ENCODE measurements at places on chromosomes 4 and X.
A peak's percentile ranks its signal among the peaks of the same experiment; 100 is the strongest.

DNA sequence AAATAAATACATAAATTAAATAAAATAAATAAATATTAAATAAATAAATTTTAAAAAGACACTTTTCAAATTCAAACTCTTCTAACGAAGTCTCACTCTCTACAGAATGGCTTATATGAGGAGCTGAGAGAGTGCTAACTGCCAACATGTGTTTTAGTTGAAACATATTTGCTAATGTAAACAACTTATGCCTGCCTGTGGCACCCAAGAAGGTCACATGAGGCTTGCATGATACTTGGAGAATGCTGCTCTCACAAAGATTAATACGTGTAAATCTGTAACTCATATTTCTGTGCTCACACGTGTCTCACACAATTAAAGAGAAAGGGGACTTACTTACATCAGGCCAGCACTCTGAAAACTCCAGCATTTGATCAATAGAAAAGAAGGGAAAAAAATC is 43.2 kb upstream of the PITX2 start:
- DNase-seq = no peak

DNA sequence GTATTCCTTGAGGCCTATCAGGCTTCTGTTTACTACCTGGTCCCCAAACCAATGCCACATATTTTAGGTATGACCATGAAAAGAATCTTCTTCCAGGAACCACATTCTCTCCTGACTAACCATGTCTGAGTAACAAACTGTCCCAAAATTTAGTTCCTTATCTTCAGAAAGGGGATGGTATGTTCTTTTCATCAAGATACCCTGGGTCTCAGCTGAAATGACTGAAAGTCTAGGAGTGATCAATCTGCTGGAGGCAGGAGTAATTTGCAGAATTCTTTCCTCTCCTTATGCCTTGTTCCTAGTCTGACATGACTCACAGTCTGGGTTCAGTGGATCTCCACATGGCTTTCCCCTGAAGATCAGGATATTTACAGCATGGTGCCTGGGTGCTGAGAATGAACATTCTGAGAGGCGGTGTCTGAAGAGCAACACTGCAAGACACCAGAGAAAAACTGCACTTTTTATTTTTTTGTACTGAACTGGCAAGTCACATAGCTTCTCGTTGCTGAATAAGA is 665.5 kb downstream of the TLL1 start:
- DNase-seq = no peak

GRCh38 chrX:124435616-124436015 is 89.3 kb downstream of the SH2D1A start:
- DNase-seq = no peak

DNA sequence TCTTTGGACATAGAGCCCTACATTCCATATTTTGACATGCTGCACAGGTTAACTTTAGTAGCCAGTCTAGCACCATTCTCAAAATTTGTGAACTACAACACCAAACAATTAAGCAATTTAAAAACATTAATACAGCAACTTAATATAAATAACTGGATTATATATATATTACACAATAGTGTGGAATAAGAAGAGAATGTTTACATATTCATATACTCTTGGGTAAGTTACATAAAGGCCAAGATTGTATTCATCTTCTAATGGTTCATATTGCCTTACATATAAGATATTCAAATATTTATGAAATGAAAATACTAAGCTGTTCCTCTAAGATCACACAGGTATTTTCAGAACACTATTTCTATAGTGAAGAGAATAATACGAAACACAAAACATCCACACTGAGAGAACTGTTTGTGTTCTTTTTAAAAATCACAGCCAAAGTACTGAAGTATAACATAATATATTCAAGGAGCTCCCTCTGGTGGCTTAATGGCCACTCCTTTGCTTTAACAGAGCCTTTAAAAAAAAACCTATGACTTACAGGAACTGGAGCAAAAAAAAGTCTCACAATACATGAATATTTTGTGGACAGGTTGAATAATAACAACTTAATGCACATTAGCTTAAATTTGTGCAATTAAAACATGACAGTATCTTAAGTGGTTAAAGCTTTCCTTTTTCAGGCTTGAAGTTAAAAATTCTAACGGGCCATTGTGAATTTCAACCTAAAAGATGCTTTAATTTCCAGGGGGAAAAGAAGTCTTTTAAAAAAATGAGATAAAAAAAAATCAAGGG is 46.2 kb downstream of the NEK1 start:
- peak; percentile 4 for DNase-seq

GRCh38 chrX:84865113-84865512 is 138.6 kb upstream of the APOOL start:
- DNase-seq = no peak

- no peak for DNase-seq
Measured at GRCh38 chrX:122833230-122833629, 350.8 kb upstream of the GRIA3 start.

DNA sequence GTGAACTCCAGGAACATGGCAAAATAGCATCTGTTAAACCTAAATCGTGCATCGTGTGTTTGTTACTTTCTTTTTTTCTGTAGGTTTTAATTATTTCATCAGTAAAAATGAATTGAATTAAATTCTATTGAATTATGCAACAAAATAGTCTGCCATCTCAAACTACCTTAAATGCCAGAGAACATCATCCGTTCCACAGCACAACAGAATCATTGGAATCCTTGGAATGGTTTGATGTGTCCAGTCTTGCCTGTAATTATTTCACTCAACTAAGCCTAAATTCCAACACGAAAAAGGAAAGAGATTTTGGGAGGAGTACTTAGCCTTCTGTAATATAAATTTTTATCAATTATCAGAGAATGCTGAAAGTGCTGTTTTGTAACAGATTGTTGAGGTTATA is 17.1 kb upstream of the SLC7A11 start:
- no peak for DNase-seq

GRCh38 chrX:130878350-130879341 is 24.4 kb downstream of the ENOX2 start:
- no peak for DNase-seq

DNA sequence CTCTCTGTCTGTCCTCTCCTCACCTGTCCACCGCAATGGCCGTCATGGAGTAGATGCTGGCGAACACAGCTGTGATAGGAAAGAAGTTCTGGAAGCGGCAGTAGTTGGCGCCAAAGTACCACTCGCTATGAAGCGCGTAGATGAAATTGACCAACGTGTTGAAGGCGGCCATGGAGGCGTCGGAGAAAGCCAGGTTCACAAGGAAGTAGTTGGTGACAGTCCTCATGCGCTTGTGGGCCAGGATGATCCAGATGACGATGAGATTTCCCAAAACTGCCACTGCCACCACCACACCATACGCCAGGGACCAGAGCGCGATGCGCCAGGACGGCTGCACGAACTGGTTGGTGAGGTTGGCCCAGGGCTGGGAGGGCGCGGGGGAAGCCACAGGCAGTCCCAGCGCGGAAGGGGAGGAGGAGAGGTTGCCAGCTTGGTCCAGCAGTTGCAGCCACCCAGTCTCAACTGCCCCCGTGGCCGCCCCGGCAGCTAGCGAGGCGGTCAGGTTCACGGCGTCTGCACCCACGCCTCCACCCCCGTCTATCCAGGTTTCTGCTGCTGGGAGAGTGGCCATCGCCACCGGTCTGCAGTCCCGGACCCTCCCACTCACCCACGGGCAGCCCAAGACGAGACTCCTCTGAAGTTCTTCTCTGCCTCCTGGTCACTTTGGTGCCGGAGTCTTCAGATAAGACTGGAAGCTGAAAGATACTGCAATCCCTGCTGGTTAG is 518 bp downstream of the TACR3 start:
- DNase-seq = no peak

DNA sequence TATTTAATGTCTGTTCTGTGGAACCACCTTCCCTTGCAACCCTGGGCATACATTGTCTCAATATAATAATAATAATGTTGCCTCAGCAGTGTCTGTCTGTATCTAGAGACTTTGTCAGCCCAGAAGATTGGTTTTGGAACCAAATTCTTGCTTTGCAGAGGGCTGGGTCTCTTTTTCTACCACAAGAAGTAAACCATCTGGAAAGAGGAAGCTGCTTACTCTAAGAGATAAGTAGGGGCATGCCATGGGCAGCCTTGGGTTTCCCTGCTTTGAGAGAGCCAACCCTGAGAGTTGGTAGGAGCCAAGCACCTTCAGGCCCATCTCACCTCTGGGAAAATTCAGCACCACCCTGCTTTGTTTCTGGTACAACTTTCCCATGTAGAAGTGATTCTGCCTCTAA is 27.0 kb downstream of the TMEM31 start:
- no peak for DNase-seq
